ENCODE measurements at places on chromosomes 7 and 10. TPM values are rescaled to one million over a fixed set of nuclear protein-coding genes. Genes with fewer than 3 reads are reported as not detected.

Gene NODAL
- total RNA-seq = not detected

Gene FBXO24
- not detected for total RNA-seq

Gene FAM24B
- total RNA-seq = not detected

Gene TBX20
- total RNA-seq = not detected

Gene PILRA
- total RNA-seq = 25.8 TPM

Gene CDHR3
- 5.7 TPM for total RNA-seq

Gene LIMK1
- total RNA-seq = 30.0 TPM

Gene EBF3
- 20.2 TPM for total RNA-seq

DNA sequence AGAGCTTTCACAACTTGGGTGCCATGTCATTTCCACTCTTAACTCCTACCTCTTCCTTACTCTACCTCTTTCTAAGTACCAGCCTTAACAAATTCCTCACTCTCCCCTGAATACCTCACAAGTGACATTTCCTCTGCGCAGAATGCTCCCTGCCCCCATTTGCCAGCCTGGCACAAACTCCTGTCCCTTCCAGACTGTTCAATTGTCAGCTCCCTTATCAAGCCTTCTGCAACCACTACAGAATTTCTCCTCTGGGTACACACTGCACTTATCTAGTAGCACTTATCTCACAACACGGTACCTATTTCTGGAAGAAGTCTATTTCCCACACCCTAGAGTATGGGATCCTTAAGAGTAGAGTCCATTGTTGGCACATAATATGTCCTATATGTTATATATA lies 39.1 kb upstream of the ANAPC16 start:
- DNase-seq = no peak
- H3K27me3 ChIP-seq = no peaks in the 10 kb centered on the region
- peaks cover 8% of the 10 kb centered on the region for H3K4me1 ChIP-seq
- H3K4me3 ChIP-seq = no peak overlapping the region
- no peak overlapping the region for H3K27ac ChIP-seq

DNA sequence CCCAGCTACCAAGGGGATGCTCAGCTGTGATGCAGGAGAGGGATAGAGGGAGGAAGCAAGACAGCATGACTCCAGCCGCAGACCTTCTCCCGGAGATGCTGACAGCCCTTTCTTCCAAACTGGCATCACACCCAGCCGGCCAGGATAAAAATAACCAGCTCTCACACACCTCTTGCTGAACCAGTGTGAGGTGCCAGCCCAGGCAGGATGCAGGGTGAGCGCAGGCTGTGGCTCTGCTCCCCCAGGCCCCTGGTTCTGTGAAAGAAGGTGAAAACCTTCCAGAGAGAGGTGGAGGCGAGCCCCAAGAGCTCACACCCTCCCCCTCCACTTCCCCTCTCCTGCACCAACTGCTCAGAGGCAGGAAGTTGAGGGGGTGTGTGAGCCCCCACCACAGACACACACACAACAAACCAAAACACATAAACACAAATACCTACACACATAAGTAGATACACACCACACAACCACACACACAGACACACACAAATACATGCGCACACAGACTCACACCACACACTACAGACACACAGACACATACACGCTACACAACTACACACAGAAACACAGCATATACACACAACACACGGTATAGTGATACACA lies 4.0 kb downstream of the GPR15LG start:
- H3K4me1 ChIP-seq = no peaks in the 10 kb centered on the region
- no peaks in the 10 kb centered on the region for H3K27me3 ChIP-seq
- no peak overlapping the region for H3K27ac ChIP-seq
- no peak overlapping the region for H3K4me3 ChIP-seq
- H3K36me3 ChIP-seq = no peaks in the 10 kb centered on the region

- peaks cover 7% of the 10 kb centered on the region for H3K36me3 ChIP-seq
- H3K27ac ChIP-seq = no peak overlapping the region
- DNase-seq = no peak
- no peak overlapping the region for H3K4me3 ChIP-seq
- no peaks in the 10 kb centered on the region for H3K27me3 ChIP-seq
Observed at GRCh38 chr7:8018961-8019360, 50.4 kb downstream of the GLCCI1 start.

DNA sequence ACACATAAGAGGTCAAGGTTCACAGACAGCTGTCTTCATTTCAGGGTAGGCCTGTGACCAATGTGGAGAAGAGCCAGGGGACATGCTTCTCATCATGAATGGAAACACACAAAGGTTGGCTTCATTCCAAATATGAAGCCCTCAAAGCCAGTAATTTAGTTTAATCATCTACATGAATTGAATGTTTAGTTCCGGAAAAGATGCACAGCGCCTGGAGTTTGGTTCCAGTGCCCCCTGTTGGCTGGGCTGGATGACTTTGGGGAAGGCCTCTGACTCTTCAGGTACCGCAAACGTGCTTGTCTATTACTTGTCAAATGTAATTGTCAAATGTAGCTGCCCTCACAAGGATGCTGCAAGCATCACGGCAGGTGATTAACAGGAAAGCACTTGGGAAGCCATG lies 130.7 kb downstream of the ADRA2A start:
- no peak overlapping the region for H3K27ac ChIP-seq
- H3K4me3 ChIP-seq = no peak overlapping the region
- H3K4me1 ChIP-seq = no peaks in the 10 kb centered on the region
- H3K27me3 ChIP-seq = no peaks in the 10 kb centered on the region
- no peaks in the 10 kb centered on the region for H3K36me3 ChIP-seq

- no peak for DNase-seq
- H3K27ac ChIP-seq = no peak overlapping the region
- H3K27me3 ChIP-seq = no peaks in the 10 kb centered on the region
- no peaks in the 10 kb centered on the region for H3K4me1 ChIP-seq
Observed at GRCh38 chr10:67780759-67781538, 57.0 kb downstream of the DNAJC12 start.

DNA sequence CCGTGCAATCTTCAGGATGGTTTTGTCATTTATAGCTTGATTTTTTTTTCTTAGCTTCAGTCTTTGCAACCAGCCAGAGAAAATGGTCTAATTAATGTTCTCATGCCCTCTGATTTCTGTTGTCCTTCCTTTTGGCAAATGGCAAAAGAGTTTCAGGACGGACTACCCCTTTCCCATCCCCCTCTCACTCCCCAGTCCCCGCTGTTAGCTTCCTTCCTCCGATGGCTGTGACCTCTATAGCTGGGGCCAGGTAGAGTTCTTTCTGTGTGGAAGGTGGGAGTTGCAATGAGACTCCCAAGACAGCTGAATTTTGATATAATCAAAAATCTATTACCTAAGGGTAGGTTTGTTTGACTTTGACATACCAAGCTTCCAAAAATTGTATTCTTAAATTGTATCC lies 362.0 kb downstream of the PAXIP1 start:
- no peaks in the 10 kb centered on the region for H3K36me3 ChIP-seq
- no peak for DNase-seq
- no peak overlapping the region for H3K4me3 ChIP-seq
- H3K27ac ChIP-seq = no peak overlapping the region
- no peaks in the 10 kb centered on the region for H3K4me1 ChIP-seq

GRCh38 chr10:5595994-5596471 lies 70.4 kb downstream of the ASB13 start:
- DNase-seq = no peak
- H3K4me3 ChIP-seq = no peak overlapping the region
- H3K27me3 ChIP-seq = no peaks in the 10 kb centered on the region
- H3K4me1 ChIP-seq = peaks cover 3% of the 10 kb centered on the region

- H3K27ac ChIP-seq = no peak overlapping the region
- H3K36me3 ChIP-seq = no peaks in the 10 kb centered on the region
- no peaks in the 10 kb centered on the region for H3K27me3 ChIP-seq
- no peaks in the 10 kb centered on the region for H3K4me1 ChIP-seq
- no peak overlapping the region for H3K4me3 ChIP-seq
Observed at GRCh38 chr7:2680792-2681490, 7.1 kb upstream of the AMZ1 start.

- no peaks in the 10 kb centered on the region for H3K36me3 ChIP-seq
- no peak for DNase-seq
- H3K4me3 ChIP-seq = no peak overlapping the region
Observed at GRCh38 chr7:28996836-28997235, 38.7 kb upstream of the TRIL start.

- H3K36me3 ChIP-seq = no peaks in the 10 kb centered on the region
- no peak for DNase-seq
- H3K27me3 ChIP-seq = no peaks in the 10 kb centered on the region
- no peaks in the 10 kb centered on the region for H3K4me1 ChIP-seq
- no peak overlapping the region for H3K27ac ChIP-seq
- H3K4me3 ChIP-seq = no peak overlapping the region
Observed at GRCh38 chr10:103766751-103767505, 88.4 kb downstream of the SH3PXD2A start.
